ENCODE measurements at places on chromosomes 5 and 9. TPM values are rescaled to one million over a fixed set of nuclear protein-coding genes. Genes with fewer than 3 reads are reported as not detected.

PRLR gene
- 2.4 TPM for total RNA-seq

MLANA gene
- total RNA-seq, result not detected

OLFML2A gene
- 188 TPM for total RNA-seq

- DNase-seq, result peak; percentile 21
These were observed 128.8 kb downstream of the SLC24A2 start for GRCh38 chr9:19660019-19660418.

DNA sequence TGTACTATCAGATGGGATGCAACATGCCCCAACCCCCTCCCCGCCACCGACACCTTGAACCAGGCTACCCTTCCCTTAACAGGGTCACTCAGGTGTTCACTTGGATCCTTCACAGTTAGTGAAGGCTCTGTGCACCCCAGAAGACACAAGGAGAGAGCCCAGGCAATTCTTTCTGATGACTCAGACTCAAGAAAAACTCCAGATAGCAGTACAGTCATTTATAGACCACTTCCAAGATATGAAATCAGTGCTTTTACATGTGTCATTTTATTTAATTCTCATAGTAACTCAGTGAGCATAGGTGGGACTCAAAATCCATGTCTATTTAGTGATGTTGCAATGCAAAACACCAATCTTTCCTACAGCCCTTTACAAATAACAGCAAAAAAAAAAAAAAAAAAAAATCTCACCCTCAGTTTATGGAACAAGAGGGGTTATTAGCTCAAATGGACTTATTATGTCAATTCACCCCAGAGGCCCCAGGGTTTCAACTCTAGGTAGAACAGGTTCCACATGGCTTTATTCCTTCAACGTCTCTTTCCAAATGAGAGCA, 71.9 kb downstream of the FOXD1 start:
- DNase-seq, result no peak

- no peak for DNase-seq
These were observed 176.9 kb downstream of the RAB3C start for GRCh38 chr5:58759745-58760144.

- DNase-seq, result peak; percentile 72
These were observed 53.9 kb upstream of the HMHB1 start for GRCh38 chr5:143758015-143758414.

DNA sequence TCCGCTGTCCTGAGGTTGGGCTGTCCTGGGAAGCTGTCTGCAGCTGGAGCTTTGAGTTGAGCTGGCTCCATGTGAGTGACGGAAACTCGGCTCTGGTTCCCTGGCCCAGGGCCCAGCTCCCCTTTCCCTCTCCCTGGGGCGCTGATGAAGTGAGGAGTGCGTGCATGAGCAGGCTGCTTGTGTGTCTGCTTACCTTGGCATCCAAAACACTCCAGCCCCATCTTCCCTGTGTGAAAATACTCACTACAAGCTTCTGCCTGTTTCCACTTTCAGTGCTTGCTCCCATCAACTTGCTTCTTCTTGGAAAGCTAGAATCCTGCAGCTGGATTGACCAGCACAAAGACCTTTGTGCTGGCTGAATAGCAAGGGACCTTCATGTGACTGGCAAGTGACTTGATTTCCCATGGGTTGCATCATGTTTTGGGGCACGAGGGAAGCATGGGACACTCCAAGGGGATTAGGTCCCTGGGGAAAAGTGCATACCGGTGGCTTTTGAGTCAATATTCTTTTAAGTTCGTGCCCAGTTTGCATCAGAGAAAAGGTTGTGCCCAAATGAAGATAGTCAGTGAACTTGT, 198.1 kb downstream of the GADD45G start:
- peak; percentile 92 for DNase-seq

DNA sequence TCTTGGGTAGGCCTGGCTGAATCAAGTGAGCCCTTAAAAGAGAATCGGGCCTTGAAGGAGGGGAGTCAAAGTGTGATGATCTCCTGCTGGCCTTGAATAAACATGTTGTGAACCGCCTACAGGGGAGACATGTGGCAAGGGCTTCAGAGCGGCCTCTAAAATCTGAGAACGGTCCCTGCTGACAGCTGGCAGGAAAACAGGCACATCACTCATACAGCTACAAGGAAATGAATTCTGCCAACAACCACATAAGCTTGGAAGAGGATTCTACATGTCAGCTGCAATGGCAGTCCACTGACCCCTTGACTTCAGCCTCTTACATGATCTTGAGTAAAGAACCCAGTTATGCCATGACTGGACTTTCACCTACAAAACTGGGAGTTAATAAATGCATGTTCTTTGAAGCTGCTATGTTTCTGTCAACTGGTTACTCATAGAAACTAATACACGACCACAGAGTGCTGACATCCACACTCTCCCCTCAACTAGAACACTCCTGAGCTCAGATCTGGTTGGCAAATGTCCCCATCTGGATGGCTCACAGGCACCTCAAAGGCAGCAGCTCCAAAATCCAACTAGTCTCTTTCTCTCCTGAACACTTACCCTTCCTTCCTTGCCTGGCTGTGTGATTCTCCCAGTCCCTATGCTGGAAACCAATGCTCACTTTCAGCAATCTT, 333.1 kb downstream of the ASTN2 start:
- DNase-seq, result peak; percentile 45

DNA sequence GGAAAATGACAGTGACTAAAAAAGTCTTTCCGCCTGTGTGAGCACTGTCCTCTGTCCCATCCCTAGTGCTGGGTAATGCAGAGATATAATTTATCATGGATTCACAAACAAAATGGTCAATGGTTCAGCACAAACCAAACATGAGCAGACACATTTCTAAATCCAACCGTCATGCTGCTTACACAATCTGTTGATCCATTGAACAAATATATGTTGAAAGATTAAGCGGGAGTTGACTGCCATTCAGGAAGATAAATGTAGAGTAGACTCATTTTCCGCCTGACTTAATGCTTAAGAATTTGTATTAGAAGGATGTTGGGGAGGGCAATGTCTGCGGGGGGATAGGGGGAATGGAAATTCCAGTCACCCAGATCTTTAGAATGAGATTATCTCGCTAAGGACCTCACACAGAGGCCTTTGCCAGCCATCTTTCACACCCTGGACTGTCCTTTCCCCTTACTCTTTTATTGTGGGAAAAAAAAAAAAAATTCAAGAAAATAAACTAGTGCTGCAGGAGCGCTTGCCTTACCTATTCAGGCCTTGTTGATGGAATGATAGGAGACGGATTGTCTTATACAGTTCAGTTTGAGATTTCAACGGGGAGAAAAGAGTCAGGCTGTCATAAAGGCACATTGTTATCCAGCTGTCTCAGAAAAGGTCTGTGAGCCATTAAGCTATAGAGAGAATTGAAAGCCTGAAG, 153.7 kb downstream of the TLE1 start:
- DNase-seq, result peak; percentile 30

GRCh38 chr5:1011226-1011631, 2.6 kb downstream of the NKD2 start:
- no peak for DNase-seq

DNA sequence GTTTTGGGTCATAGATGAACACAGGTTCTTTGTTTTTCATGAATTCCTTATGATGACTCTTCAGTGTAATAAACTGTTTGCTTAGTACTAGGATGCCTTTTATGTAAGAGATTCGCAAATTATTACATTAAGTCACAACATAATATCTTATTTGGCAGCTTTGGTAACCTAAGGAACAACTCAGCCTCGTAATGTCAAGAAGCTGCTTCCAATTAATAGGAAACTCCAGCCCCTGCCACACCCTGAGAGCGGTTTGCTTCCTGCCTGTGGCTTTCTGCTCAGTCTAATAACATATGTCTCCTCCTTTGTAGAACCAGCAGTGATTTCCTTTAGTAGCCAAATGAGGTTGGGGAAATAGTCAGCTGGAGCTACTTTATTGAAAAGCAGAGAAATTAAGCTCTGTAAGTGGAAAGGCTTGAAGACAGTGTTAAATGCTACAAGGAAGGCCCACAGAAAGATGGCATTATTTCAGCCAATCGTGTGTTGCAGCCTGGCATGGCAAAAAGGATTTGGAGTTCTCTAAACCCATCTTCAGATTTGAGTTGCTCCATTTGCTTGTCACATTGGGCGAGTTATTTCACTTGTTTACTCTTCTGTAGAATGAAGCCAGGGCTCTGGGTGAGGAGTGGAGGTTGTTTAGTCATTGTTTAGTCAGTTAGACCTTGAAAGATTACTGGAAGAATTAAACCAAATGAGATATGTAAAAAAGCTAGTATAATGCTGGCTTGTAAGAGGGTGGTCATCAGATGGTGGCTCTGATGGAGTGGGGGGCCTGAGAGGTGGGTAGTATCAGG, 54.1 kb downstream of the MTAP start:
- DNase-seq, result no peak

DNA sequence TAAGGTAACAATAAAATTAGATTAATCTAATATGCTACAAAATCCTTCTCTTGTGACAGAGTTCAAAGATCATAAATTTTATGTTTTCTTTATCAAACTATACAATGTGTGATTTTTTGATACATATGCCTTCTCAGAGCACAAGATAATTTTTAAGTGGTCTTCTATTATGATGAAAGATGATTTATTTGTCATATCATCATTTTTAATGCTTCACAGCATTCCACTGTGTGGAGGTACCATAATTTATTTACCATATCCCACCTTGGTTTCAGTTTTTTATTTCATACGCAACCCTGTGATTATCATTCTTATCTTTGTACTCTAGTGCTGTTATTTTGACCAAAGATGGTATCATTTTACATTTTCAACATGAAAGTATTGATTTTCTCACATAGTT, 41.7 kb downstream of the POLK start:
- DNase-seq, result no peak

- DNase-seq, result no peak
These were observed 359.8 kb upstream of the FAM174A start for GRCh38 chr5:100175346-100175745.

DNA sequence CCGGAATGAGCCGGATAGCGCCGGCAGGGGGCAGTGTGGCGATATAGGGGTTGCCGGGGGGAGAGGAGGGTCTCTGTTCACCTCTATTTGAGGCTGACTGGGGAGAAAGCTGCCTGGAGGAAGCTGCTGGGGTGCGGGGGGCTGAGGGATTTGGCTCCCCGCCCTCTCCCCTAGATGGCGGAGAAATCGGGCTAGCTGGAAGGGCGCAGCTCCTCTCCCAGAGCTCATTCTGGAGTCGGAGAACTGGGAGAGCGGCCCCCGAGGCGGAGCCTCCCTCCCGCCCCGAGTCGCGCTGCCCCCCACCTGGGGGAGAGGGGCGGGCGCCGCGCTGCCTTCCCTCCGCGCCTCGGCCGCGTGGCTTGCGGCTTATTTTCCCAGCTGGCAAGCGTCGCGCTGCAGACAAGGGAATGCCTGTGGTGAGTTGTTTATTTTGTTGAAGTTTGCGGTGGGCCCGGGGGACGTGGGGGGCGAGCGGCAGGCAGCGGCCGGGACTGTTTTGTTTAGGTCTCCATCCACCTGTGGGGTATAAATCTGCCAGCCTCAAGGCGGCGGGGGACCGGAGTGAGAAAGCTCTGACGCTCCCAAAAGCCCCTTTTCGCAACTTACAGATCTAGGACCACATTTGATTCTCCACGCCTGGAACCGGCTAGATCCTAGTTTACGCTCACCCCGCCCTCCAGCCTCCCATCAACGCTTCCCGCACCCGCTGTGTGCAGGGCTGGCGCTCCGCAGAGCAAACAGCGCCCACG, 4.1 kb upstream of the RGMB start:
- DNase-seq, result peak; percentile 92

DNA sequence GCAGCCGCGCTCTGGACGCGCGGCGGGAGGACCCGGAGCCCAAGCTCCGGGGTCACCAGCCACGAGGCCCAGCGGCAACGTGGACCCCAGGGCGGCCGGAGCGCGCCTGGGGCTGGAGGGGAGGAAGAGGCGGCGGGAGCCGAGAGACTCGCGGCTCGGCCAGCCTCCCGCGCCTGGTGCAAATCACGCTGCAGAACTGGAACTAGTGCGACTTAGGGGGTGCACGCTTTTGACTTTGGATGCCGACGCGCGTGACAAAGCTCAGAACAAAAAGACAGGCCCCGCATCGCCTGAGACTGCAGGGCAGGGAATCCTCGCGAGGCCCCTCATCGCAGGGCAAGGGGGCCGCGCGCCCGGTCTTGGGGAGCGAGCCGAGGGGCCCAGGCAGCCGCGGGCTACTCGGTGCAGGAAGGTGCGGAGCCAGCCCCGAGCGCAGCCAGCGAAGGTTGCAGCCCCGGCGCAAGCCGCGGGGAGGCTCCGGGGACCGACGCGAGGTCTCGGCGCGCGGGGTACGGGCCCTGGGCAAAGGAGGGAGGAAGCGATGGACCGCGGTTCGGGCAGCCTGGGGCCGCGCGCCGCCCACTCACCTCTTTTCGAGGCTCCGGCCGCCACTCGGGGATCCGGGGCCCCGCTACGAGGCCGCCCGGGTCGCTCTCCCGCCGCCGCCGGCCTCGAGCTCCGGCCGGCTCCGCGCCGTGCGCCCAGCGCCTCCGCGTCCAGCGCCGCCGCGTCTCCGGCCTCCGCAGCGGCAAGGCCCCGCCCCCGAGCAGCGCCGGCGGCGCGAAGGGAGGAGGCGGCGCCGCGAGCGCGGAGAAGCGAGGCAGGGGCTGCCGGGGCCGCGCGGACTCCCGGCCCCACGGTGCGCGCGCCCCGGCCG, at the start of gene GOLM1:
GOLM1 (minus strand) TSS at position 735 of the 877 bp plus-strand sequence. CDS start 20,238 bp downstream, outside the sequence.
- DNase-seq, result peak; percentile 85

DNA sequence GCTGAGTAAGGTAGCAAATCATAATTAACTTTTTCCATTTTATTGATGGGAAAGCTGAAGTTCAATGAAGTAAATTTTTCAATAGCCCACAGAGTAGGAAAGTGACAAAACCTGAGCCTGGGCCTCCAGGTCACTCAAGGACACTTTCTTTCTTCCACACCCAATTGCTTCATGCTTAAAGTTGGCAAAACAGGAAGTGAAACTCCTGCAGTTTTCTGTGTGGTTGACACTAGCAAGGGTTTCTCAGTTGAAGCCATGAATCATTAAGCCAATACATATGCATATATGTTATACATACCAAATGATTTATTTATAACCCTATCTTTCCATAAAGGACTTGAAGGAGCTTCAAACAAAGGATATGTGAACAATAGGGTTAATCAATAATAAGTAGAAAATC, 13.9 kb downstream of the TLR4 start:
- DNase-seq, result no peak

DNA sequence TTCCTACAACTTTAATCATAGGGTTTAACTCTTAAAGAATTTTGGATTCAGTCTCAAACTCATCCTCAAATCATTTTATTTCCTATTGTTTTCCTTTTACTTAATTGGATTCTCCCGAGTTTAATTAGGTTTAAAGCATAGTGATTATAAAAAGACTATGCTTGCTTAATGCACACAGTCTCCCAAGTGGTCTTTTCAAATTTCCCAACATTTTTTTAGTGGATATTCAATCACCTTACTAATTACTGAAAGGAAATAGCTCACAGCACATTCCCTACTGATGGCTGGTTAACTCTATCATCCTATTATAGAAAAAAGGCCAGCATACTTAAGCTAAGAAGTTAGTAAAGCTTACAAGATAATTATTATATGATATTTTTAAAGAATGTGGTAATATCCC, 170.6 kb downstream of the PRDM9 start:
- DNase-seq, result no peak
